ENCODE measurements at places on chromosomes 2 and 18. TPM values are rescaled to one million over a fixed set of nuclear protein-coding genes. Genes with fewer than 3 reads are reported as not detected.

DNA sequence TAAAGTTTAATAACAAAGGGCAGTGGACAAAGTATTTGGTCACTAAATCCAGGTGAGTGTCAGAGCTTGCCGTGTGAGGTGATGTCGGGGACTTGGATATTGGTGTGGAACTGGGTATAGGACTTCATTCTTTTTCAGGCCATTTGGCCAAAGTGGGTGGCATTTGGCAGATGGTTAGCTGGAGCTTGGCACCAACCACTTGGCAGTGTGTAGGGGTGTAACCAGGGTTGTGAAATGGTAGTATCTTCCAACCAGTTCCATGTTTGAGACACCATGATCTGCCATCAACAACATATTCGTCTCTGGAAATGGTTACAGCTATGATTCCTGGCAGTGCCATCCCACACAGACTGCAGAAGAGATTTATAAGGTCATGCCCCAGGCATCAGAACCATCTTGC, 113.9 kb downstream of the CCDC85A start:
- no peak overlapping the region for H3K4me3 ChIP-seq
- no peaks in the 10 kb centered on the region for H3K36me3 ChIP-seq
- H3K4me1 ChIP-seq = no peaks in the 10 kb centered on the region
- H3K27ac ChIP-seq = no peak overlapping the region

GRCh38 chr2:100260712-100261620, 61.3 kb downstream of the LONRF2 start:
- H3K4me1 ChIP-seq = peaks cover 22% of the 10 kb centered on the region
- peak overlapping the region; percentile 30 for H3K4me3 ChIP-seq
- H3K27ac ChIP-seq = no peak overlapping the region
- no peak for DNase-seq

DNA sequence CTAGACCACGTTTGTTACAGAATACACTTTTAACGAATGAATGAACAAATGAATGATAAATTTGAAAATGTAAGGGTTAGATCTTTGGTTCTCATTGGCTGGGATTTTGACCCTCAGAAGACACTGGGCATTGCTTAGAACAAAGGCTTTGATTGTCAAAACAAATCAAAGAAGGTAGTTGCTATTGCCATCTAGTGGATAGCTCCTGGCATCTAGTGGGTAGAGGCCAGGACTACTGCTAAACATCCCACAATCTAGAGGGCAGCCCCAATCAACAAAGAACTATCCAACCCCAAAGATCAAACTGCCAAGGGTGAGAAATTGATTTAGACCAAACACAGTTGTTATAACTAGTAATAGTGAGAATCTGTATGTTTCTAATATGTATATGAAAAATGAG, 552.3 kb downstream of the KCNJ3 start:
- no peak for DNase-seq
- H3K4me3 ChIP-seq = no peak overlapping the region
- no peaks in the 10 kb centered on the region for H3K27me3 ChIP-seq
- no peak overlapping the region for H3K27ac ChIP-seq

Gene CNDP1
- not detected for polyA plus RNA-seq

Gene LIPG
- not detected for polyA plus RNA-seq

DNA sequence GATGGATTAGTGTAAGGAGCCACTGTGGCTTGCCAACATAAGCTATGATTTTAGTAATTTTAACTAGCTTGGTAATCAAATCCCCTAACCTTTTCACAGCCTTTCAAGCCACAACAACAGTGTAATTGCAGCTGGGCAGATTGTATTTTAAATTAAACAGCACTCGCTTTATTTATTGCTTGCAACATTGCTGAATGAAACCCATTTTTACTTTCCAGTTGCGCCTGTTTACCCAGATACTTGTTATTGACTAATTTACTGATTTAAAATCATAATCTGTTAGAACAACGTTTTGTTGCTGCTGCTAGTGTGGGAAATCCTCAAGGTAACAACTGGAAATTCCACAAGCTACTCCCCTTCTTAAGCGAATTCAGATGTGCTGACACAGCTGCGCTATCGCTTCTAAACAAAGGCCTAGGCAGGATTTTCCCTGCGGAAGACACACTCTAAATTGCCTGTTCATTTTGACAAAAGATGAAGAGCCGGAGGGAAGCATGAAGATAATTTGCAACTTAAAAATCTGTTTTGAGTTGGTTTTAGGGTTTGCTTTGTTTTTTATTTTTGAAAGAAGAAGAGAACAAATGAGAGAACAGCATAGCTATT, 283.9 kb downstream of the ALPK2 start:
- no peaks in the 10 kb centered on the region for H3K36me3 ChIP-seq
- H3K4me3 ChIP-seq = no peak overlapping the region
- no peak overlapping the region for H3K27ac ChIP-seq
- no peak for DNase-seq
- peaks cover 12% of the 10 kb centered on the region for H3K4me1 ChIP-seq

DNA sequence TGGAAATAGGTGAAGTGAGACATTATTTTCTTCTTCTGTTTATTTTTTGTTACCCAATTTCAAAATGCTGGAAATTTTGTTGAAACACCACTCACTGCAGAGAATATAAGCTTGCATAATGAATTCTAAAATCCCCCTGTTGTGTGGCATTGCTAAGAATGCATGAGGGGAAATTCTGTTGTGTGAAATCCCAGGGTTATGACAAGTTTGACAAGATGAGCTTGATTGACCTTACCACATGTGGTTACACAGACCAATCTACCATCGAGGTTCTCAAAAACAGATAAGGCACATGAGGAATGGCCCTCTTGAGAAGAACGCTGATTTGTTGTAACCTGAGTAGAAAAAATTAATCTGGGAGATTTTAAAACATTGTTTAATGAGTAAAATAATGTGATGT, 261.6 kb upstream of the MMADHC start:
- H3K4me3 ChIP-seq = no peak overlapping the region

Gene SH3RF3
- 0.34 TPM for polyA plus RNA-seq

DNA sequence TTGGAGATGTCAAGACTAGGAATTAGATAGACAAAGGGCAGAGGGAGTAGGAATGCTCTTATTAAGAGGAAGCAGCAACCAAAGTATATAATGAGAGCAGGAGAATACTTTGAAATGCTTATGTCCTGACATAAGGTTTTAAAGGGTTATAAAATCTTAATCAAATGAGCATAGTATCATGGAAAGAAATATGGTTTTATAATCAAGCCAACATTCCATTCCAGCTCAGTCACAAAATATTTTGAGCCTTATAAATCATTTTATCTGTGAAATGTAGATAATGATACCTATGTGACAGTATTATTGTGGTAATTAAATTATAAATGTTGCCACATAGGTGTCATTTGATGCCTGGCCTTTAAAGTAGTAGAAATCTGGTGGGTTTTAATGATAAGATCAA, 17.6 kb downstream of the VSNL1 start:
- H3K27ac ChIP-seq = no peak overlapping the region
- no peak for DNase-seq
- no peaks in the 10 kb centered on the region for H3K27me3 ChIP-seq
- no peaks in the 10 kb centered on the region for H3K36me3 ChIP-seq

- H3K4me3 ChIP-seq = no peak overlapping the region
- DNase-seq = no peak
Measured at GRCh38 chr2:170226216-170226615, 48.3 kb downstream of the MYO3B start.

Gene CERKL
- polyA plus RNA-seq = 0.08 TPM

GRCh38 chr2:47014564-47015051, 99.0 kb upstream of the MCFD2 start:
- H3K4me1 ChIP-seq = peaks cover 13% of the 10 kb centered on the region
- no peak for DNase-seq
- no peak overlapping the region for H3K4me3 ChIP-seq
- H3K27ac ChIP-seq = peak overlapping the region; percentile 76
- peaks cover 87% of the 10 kb centered on the region for H3K36me3 ChIP-seq

Gene INO80C
- 17.7 TPM for polyA plus RNA-seq

Gene FANCL
- polyA plus RNA-seq = 2.5 TPM

GRCh38 chr2:169561364-169561763, 12.3 kb downstream of the FASTKD1 start:
- H3K4me1 ChIP-seq = no peaks in the 10 kb centered on the region
- peaks cover 18% of the 10 kb centered on the region for H3K36me3 ChIP-seq
- no peak overlapping the region for H3K27ac ChIP-seq
- no peak overlapping the region for H3K4me3 ChIP-seq
- H3K27me3 ChIP-seq = no peaks in the 10 kb centered on the region

Gene PROM2
- polyA plus RNA-seq = not detected

- DNase-seq = no peak
- no peaks in the 10 kb centered on the region for H3K4me1 ChIP-seq
- H3K27ac ChIP-seq = no peak overlapping the region
- no peak overlapping the region for H3K4me3 ChIP-seq
- peaks cover 6% of the 10 kb centered on the region for H3K27me3 ChIP-seq
Measured at GRCh38 chr2:236899950-236900640, 185.6 kb upstream of the COPS8 start.

Gene KIAA2012
- not detected for polyA plus RNA-seq

DNA sequence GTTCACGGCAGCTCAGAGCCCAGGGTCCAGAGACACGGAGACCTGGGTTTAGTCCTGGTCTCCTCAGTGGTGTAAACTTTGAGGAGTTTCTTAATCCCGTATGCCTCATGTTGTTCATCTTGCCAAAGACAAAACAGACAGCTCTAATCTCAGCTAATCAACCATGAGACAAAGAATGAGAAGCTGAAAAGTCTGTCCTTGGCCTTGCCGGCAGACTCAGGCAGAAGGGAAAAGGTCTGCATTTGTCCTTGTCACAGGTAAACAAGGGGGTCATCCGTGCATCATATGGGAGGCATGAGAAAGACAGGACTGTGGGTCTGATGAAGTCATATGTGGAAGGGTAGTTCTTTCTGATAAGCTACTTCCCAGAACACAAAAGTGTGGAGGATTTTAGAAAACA, 1.8 kb upstream of the ARMC9 start:
- H3K36me3 ChIP-seq = no peaks in the 10 kb centered on the region
- peaks cover 2% of the 10 kb centered on the region for H3K27me3 ChIP-seq
- no peak overlapping the region for H3K27ac ChIP-seq
- H3K4me1 ChIP-seq = peaks cover 12% of the 10 kb centered on the region
- DNase-seq = no peak
- H3K4me3 ChIP-seq = no peak overlapping the region

DNA sequence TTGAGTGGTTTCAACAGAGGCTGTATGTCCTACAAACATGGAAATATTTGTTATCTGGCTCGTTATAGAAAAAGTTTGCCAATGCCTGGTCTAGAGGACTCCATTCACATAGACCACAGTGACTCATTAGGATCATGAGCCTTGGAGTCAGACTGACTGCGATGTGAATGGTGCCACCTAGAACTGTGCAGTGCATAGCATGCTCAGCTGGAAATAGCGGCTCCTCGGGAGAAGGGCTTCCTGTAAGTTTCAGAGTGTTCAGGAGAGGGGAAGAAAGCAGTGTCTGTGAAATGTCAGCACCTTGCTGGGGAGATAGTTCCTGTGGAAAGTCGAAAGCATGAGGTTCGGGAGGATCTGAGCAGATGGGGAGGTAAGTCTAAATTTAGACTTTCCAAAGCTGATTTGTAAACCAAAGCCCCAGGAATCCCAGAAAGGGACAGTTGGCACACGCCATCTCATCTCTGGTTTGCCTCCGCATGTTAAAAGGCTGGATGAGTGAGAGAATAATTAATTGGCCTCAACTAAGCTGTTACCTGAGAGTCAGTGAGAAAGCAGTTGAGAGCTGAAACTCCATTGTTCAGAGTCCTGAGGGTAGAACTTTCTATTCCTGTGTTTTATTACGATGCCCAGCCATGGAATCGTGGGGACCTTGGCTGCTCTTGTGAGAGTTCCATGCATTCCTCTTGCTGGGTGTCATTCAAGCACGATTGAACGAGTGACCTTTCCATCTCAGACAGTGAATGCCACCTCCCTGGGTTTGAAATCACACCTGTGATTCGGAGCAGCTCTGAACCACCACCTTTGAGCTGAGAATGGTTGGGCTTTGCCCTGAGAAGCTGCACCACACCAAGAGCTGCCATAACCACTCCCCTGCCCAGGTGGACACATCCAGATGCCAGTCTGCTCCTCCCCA, 99.5 kb downstream of the MAPK4 start:
- DNase-seq = no peak
- no peaks in the 10 kb centered on the region for H3K4me1 ChIP-seq
- H3K36me3 ChIP-seq = no peaks in the 10 kb centered on the region
- no peaks in the 10 kb centered on the region for H3K27me3 ChIP-seq
- H3K4me3 ChIP-seq = no peak overlapping the region

- no peak overlapping the region for H3K4me3 ChIP-seq
- no peaks in the 10 kb centered on the region for H3K27me3 ChIP-seq
- peaks cover 22% of the 10 kb centered on the region for H3K36me3 ChIP-seq
- H3K27ac ChIP-seq = no peak overlapping the region
Measured at GRCh38 chr2:135689679-135690078, 52.0 kb upstream of the UBXN4 start.

DNA sequence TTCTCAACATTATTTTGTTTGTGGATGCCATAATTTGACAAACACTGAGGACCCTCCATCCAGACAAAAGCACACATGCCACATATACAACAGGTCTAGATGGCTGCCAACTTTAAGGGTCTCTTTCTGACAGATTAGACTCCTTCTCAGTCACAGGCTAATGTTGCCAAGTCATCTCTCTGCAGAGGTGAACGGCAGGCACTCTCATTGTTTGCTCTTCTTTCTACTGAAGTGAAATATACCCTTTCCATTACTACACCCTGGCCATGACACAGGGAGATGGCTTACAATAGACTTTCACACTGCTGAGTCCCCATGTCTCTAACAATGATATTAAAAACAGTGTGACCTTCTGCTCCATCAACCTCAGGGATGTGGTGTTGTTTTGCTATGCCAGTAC, 47.5 kb upstream of the ZNF397 start:
- H3K27me3 ChIP-seq = no peaks in the 10 kb centered on the region
- no peaks in the 10 kb centered on the region for H3K36me3 ChIP-seq
- H3K4me1 ChIP-seq = no peaks in the 10 kb centered on the region
